Lung (tissue), 17 donors: ENCODE measurements at places on chromosomes 11 and 22. TPM values are rescaled to one million over a fixed set of nuclear protein-coding genes. Genes with fewer than 3 reads are reported as not detected.

Gene MIAT
- 5.0 TPM for total RNA-seq

Gene GLYAT
- total RNA-seq, result not detected

Gene NCR3LG1
- 5.8 TPM for total RNA-seq

Gene TUT1
- 10.8 TPM for total RNA-seq

Gene ROBO3
- total RNA-seq, result 16.8 TPM

Gene LRRN4CL
- total RNA-seq, result 2.6 TPM
